Subcutaneous preadipocyte (primary cell): ENCODE measurements at places on chromosomes 4 and X. TPM values are rescaled to one million over a fixed set of nuclear protein-coding genes. Genes with fewer than 3 reads are reported as not detected.

The IGSF1 gene
- under 0.01 TPM in 1 of 2 replicates, not detected in the other for total RNA-seq

The RTL5 gene
- 1.1 and 1.2 TPM in 2 replicates for total RNA-seq

The CFAP99 gene
- not detected in 2 replicates for total RNA-seq

The CYBB gene
- not detected in 2 replicates for total RNA-seq

The DNASE1L1 gene
- total RNA-seq, result 18.0 and 28.2 TPM in 2 replicates

The MAGEA10 gene
- total RNA-seq, result not detected in 2 replicates

The SGMS2 gene
- total RNA-seq, result 80.5 and 109 TPM in 2 replicates

The CXCL6 gene
- total RNA-seq, result 0.59 and 6.2 TPM in 2 replicates

The RASL11B gene
- total RNA-seq, result 0.39 and 1.8 TPM in 2 replicates

The UGT2B7 gene
- 0.20 TPM in 1 of 2 replicates, not detected in the other for total RNA-seq

The NALF2 gene
- total RNA-seq, result not detected in 2 replicates

The PIR gene
- total RNA-seq, result 11.9 and 12.1 TPM in 2 replicates

The TLR3 gene
- 3.9 and 5.1 TPM in 2 replicates for total RNA-seq

The HTRA3 gene
- 2.3 and 12.1 TPM in 2 replicates for total RNA-seq

The XAGE3 gene
- not detected in 2 replicates for total RNA-seq

The ZNF630 gene
- total RNA-seq, result 0.98 and 1.1 TPM in 2 replicates

The SSX4 gene
- not detected in 2 replicates for total RNA-seq

The SPANXN4 gene
- total RNA-seq, result not detected in 2 replicates

The SLC34A2 gene
- not detected in 2 replicates for total RNA-seq

The TGIF2LX gene
- not detected in 2 replicates for total RNA-seq

The STBD1 gene
- total RNA-seq, result 2.0 and 2.2 TPM in 2 replicates

The PRPS2 gene
- 44.5 and 56.3 TPM in 2 replicates for total RNA-seq

The PAK3 gene
- under 0.01 TPM in 2 replicates for total RNA-seq

The SLC6A14 gene
- total RNA-seq, result not detected in 2 replicates

The APOO gene
- total RNA-seq, result 7.3 and 7.6 TPM in 2 replicates

The CNOT6L gene
- total RNA-seq, result 10.3 and 11.7 TPM in 2 replicates

The MAD2L1 gene
- 27.2 and 40.7 TPM in 2 replicates for total RNA-seq

The LRIT3 gene
- total RNA-seq, result under 0.01 TPM in 2 replicates

The HMGB3 gene
- 11.8 and 12.1 TPM in 2 replicates for total RNA-seq

The MAGEA11 gene
- not detected in 2 replicates for total RNA-seq

The ARMCX4 gene
- 3.1 and 3.3 TPM in 2 replicates for total RNA-seq

The CXCL8 gene
- total RNA-seq, result 8.0 and 14.3 TPM in 2 replicates

The FAM184B gene
- total RNA-seq, result under 0.01 TPM in 1 of 2 replicates, not detected in the other

The ANKRD37 gene
- total RNA-seq, result 3.3 and 3.9 TPM in 2 replicates

The KDR gene
- under 0.01 and 1.4 TPM in 2 replicates for total RNA-seq

The TCEAL9 gene
- 60.3 and 67.8 TPM in 2 replicates for total RNA-seq

The CD99L2 gene
- total RNA-seq, result 34.2 and 44.1 TPM in 2 replicates

The MAGEB6 gene
- total RNA-seq, result not detected in 2 replicates

The MTNR1A gene
- total RNA-seq, result under 0.01 TPM in 1 of 2 replicates, not detected in the other

The PNCK gene
- total RNA-seq, result not detected in 2 replicates

The NAT8L gene
- under 0.01 TPM in 2 replicates for total RNA-seq

The ERVMER34-1 gene
- 0.20 and 0.73 TPM in 2 replicates for total RNA-seq

The SPARCL1 gene
- total RNA-seq, result 1.1 TPM in 1 of 2 replicates, not detected in the other

The KLKB1 gene
- 0.37 TPM in 1 of 2 replicates, not detected in the other for total RNA-seq

The HMGN5 gene
- total RNA-seq, result 0.39 and 0.73 TPM in 2 replicates

The PDGFC gene
- 22.4 and 70.4 TPM in 2 replicates for total RNA-seq

The MAP3K15 gene
- not detected in 2 replicates for total RNA-seq

The FRG2 gene
- not detected in 2 replicates for total RNA-seq

The HPGDS gene
- not detected in 2 replicates for total RNA-seq

The HS3ST1 gene
- total RNA-seq, result not detected in 2 replicates

The CENPI gene
- total RNA-seq, result 18.7 and 30.7 TPM in 2 replicates

The GPRASP2 gene
- total RNA-seq, result 12.1 and 12.7 TPM in 2 replicates

The HMX1 gene
- not detected in 2 replicates for total RNA-seq

The SH3D19 gene
- total RNA-seq, result 69.6 and 86.0 TPM in 2 replicates

The PABPC4L gene
- under 0.01 TPM in 2 replicates for total RNA-seq

The RELL1 gene
- total RNA-seq, result 29.4 and 45.5 TPM in 2 replicates
